Stimulated activated CD4-positive, alpha-beta T cell treated with anti-CD3 and anti-CD28 coated beads, Interleukin-1b, Interleukin-23, amount 100 ng/mL, for 1 hour (primary cell): ENCODE measurements at places on chromosomes 13 and 19.
A peak's percentile ranks its signal among the peaks of the same experiment; 100 is the strongest.

DNA sequence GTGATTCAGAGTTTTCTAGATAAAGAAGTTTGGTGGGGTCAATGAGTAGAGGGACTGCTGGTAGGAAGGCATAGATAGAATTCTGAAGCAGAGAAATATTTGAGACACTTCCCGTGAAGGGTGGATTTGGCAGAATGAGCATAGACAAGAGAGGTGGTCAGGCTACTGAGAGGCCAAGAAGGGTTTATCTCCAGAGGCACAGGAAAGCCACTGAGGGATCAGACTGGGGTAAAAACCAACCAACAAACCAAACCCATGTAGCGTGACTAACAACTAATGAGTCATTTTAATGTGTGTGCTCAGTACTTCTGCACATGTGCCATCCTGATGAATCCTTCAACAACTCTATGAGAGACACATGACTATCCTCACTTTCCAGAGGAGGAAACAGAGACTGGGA, 60.0 kb upstream of the SERP2 start:
- DNase-seq = no peak

- no peak for DNase-seq
Measured at GRCh38 chr13:109152311-109152820, 523.0 kb downstream of the MYO16 start.

- DNase-seq = no peak
Measured at GRCh38 chr19:1407528-1408299, at the start of gene DAZAP1. Gene DAZAP1, plus strand, starts transcription at chr19:1407586. Its CDS starts 188 bp downstream, at chr19:1407774.

DNA sequence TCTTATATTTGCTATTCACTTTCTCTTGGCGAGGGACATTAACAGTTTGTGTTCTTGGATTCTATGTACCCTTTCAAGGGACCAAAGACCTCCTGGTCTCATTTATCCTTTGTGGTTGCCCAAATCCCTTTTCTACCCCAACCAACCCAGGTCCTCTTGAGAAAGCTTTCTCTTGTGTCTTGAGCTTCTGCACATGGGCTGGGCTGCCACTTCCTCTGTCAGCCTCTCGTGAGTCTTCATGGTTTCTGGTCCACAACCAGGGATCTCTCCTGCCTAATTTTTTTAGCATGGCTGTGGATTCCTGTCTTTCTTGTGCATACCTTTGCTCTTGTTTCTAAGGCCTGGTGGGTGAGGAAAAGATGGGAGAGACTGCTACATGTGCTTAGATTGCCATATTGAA, 14.9 kb downstream of the TIMM13 start:
- DNase-seq = no peak

DNA sequence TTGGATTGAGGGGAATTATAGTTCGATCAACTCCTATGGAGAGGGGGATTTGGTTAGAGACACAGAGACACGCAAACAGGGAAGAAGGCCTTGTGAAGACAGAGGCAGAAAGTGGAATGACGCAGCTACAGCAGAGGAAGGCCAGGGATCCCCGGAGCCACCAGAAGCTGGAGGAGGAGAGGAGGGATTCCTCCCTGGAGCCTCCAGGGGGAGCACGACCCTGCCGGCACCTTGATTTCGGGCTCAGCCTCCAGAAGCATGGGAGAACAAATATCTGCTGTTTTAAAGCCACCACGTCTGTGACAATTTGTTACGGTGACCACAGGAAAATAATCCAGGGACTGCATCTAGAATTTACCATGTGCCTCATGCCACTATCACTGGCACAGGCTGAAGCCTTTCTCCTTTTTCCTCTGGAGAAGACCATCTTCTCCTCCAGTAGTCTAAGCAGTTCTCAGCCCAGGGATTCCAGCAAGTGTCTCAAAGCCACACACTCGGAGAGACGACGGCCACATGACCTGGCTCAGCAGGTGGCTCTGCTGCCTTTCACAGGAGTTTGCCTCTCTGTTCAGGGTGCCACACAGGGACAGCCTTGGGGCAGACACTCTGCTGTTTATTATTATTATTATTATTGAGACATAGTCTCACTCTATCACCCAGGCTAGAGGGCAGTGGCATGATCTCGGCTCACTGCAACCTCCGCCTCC, 39.9 kb upstream of the CCNE1 start:
- no peak for DNase-seq

DNA sequence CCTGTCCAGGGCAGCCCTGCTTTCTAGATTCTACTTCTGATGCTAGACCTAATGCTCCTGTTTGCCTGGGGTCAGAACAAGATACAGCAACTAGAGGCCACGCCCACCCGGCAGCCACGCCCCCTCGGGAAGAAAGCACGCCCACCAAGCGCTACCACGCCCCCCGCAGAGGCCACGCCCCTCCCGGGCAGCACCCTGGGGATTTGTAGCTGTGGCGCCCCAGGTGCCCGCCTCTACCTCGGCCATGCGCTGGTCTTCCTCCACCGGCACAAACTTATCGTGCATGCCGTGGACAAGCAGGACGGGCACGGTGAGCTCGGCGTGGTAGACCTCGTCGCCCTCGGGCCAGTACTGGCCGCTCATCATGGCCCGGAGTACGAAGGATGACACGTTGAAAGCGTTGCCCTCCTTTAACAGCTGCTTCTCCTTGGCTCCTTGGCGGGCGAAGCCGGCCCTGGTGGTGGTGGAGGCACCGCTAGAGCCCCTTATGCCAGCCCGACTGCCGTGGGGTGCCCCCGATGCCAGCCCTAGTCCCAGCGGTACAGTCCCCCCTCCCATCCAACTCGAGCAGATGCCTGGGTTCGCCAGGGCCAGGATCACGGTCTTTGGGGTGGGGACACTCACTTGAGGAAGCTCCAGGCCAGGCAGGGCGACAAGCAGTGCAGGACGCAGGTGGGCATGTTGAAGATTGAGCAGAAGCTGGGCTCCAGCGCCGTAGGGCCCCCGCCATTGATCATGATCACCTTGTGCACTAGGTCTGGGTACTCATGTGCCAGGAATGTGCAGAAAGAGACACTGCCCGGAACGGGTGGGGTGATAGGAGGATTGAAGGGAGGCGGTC, 9.0 kb downstream of the ABHD8 start:
- DNase-seq = no peak

GRCh38 chr13:52165411-52165810, 6.0 kb upstream of the NEK3 start:
- no peak for DNase-seq

DNA sequence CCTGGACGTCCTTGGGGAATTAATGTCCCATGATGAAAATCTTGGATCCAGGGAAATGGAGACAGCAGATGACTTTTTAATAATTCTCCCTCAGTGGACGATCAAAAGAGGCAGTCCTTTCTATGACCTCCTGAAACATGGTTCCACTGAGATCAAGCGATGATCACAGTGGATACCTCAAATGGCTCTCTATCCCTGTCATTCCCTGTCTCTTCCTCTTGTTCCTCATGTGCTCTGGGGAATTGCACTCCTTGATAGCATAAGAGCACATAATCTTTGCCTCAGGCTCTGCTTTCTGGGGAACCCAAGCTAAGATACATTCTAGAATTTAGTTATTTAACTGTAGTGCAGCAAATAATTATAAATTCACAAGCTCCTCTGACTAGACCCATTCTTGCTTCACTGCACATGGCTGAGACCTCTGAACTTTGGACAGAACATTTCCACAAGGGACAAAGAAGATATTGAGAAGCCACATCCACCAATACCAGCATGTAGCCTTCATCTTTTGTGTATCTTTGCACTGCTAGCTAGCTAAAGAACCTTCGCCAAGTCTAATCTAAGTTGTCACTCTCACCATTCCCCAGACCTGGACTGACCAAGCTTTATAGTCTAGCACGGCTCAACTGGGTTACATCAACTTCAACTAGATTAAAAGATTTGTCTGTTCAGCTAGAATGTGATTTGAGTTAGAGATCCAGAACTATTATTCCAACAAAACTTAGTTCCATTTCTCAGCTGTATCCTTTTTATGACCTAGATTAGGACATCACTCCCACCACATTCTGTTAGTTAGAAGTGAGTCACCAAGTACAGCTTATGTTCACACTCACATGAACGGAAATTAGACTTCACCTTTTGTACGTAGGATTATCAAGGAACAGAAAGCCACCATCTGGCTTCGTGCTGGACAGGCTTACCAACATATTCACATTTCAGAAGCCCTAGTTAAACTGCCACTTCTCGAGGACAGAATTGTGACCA, 142.7 kb downstream of the SUCLA2 start:
- no peak for DNase-seq

GRCh38 chr19:49712397-49712859, 21.5 kb downstream of the CPT1C start:
- no peak for DNase-seq

DNA sequence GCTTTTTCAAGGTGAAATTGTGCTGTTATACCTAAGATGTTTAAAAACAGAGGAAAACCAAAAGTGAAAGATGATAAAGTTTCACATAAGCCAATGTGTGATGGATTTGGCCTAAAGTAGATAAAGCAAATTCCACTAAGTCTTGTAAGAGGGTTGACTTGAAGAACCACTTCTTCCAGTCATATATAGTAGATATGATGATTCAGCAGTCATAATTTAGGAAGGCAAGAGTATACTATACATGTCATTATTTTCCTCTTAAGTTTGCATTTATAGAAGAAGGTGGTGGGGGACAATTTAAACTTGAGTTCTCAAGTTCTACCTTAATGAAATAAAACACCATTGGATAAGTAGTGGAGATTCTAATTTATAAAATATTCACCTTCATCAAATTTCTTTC, 37.3 kb downstream of the PHF11 start:
- no peak for DNase-seq

DNA sequence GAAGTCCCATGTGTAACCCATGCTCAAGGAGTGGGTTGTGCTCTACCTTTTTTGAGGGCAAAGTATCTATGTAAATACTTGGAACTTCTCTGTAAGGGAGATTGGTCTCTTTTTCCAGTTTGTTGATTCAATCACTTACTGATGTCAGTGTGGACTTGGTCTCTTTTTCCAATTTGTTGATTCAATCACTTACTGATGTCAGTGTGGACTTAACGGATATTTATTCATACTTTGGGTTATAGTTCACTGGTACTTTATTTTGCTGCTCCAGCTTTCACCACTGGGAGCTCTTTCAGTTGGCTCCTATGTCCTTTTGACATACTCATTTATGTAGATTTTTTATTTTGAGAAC, 36.4 kb downstream of the COG3 start:
- DNase-seq = no peak

DNA sequence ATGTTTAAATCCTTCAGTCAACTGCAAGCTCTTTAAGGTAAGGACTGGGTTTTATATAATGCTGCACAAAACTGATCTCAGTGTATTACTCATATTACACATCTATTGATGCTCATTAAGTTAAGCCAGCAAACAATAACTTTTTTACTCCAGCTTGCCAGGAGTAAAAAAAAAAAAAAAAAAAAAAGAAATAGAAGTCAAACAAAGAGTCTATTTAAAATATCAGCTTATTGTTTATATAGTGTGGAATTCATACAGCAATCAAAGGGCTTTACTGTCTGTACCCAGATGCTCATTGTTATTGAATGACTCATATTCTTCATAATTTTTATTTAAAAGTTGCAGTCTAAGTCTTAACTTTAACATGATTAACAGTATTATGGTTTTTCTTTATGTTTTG, 21.8 kb upstream of the KBTBD7 start:
- no peak for DNase-seq

- DNase-seq = no peak
Measured at GRCh38 chr19:51724543-51724942, 752 bp upstream of the HAS1 start.

- DNase-seq = no peak
Measured at GRCh38 chr19:47768604-47769003, 9.9 kb upstream of the SELENOW start.

GRCh38 chr13:22189176-22190048, 518.5 kb downstream of the FGF9 start:
- no peak for DNase-seq

DNA sequence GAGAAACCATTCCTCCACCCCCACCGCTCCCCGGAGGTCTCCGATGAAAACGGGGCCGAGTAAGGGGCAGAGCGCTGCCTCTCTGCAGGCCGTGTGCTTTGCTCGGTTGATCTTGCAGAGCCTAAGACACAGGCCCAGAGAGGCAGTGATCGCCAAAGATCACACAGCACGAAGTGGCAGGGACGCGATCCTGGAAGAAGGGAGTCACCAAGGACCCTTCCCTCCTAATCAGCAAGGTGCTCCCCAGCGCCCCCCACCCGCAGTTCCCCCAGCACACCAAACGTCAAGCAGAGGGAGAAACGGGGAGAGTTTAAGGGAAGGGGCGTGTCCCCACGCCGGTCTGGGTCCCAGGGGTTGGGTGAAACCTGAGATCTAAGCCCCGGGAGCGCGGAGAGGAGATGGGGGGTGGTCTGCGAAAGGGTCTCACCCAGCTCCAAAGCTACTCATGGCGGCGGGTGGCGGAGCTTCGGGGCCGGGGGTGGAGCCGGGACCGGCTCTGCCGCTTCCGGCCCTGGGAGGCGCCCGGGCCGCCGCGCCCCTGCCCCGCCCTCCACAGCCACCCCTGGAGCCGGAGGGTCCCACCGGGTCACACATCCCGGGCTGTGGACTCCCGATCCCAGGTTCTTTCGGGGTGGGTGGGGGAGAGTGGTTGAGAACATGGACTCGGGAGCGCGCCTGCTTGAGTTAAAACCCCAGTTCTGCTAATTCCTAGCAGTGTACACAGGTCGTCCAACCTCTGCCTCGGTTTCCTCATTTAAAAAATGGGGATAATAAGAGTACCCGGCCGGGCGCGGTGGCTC, at the start of gene EML2:
TSS of gene EML2 (minus strand) at position 468 of the 800 bp plus-strand sequence. CDS start at position 447, 21 bp downstream.
- peak; percentile 27 for DNase-seq

GRCh38 chr13:20988033-20988908, 73.1 kb downstream of the LATS2 start:
- no peak for DNase-seq

- no peak for DNase-seq
Measured at GRCh38 chr13:87680298-87680697, 9.1 kb downstream of the SLITRK5 start.

- no peak for DNase-seq
Measured at GRCh38 chr13:43981091-43981490, 101.4 kb downstream of the LACC1 start.

- no peak for DNase-seq
Measured at GRCh38 chr13:102903659-102904407, 58.0 kb downstream of the ERCC5 start.

GRCh38 chr13:80475718-80476117, 134.8 kb upstream of the SPRY2 start:
- DNase-seq = no peak

DNA sequence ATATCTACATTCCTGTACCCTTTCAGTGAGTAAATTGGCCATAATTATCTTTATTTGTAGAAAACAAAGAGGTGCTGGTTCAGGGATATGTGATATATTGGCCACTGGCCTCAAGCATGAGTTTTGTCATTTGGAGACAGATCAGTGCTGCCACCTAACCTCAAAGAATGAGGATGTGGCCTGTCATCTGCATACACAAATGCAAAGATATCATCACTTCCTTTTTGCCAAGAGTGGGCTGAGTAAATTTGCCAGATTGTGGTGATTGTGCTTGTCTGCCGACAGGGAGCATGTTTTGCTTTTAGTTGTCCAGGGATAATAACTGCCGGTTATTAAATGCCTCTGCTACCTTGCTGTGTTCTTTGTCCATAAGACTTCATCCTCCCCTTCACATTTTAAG, 44.2 kb downstream of the WASF3 start:
- no peak for DNase-seq

DNA sequence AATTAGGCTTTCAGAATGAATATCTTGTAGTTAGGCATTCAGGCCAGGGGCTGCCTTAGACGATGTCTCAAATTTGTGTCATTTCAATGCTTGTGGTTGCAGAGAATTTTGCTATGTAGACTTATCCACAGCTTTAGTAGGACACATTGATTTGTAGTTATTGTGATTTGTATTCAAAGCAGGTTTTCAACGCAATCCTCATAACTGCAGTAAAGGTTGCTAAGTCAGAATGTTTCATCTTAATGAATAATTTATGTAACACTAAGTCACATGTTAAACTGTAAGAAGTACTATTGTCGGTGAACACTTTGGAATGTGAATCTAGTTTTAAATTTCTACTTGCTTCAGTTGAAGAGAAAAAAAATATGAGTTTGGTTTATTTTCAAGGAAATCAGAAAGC, 1117.2 kb upstream of the SPRY2 start:
- no peak for DNase-seq
